ENCODE measurements at places on chromosomes 1 and 21.

DNA sequence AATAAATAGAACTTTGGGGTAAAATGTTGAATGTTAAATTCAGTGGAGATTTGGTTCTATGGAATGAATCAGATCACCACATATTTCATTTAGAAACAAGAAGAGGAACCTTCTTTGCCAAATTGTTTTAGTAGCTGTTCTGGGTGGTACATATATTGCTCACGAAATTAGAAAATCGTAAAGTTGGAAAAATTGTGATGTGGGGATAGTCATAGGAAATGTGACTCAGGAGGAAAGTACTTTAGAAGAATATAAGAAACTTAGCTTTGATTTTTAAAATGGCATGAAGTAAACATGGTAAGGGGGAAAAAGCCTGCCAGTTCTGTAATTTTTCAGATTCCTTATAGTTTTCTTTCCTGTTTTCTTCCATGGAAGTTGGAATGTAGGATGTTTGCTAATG is 27.4 kb downstream of the RRP15 start:
- no peak for DNase-seq

DNA sequence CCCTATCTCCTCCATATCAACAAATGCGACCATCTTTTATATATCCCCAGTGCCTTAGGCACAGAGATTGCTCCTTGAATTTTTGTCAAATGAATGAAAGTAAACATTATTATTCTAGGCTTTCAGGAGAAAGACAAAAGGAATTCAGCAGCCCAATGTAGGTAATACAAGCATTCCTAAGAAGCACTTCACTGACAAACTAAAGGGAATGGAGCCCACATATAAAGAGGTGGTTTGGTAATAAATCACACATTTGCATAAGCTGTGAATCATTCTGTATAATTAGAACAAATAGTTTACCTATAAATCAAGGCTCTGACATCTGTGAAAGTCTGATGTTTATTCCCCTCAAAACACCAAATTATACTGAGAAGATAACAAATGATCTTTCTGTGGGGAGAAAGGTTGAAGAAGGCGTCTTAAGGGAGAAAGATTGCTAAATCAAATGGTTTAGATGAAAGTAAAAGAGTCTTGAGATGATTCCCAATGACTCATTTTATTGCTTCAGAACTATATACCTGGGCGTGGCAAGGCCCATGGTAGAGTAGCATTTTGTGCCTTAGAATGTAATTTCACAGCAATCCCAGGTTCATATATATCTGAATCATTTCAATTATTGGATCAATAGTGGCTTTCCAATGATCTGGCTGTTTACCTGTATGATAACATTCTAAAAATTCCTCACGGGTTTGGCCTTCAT is 558.1 kb downstream of the AGBL4 start:
- DNase-seq = no peak

DNA sequence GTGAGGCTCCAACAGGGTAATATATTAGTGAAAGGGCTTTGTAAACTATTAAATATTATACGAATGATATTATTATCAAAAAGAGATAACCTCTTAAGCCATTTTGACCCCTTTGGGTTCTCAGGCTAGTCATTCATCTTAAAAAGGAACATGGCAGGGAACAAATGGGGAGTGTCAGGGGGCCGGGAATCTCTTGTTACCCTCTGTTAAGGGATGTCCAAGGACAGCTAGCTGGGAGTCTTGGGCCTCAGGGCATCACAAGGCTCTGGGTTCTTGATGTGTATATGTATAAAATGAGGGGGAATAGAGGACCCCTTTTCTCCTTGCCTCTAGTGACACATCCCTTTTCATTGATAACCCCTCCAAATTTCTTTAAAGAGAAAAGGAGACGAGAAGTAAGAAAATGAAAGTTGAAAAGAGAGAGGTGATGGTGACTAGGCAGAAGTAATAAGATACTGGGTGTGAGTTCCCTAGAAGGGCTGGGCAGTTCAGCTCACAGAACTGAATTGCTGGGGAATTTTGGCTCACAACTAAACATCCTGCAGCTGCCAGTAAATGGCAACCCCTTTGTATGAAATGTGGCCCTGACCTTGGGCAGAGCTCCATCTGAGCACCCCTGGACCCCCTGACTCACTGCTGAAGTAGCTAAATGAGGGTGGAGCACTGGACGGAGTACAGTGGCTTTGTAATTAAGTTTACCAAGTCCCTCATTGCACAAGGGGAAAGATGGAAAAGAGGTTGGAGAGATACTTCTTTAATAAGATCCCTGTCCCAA is 20.0 kb upstream of the ZNF326 start:
- DNase-seq = peak; percentile 70

DNA sequence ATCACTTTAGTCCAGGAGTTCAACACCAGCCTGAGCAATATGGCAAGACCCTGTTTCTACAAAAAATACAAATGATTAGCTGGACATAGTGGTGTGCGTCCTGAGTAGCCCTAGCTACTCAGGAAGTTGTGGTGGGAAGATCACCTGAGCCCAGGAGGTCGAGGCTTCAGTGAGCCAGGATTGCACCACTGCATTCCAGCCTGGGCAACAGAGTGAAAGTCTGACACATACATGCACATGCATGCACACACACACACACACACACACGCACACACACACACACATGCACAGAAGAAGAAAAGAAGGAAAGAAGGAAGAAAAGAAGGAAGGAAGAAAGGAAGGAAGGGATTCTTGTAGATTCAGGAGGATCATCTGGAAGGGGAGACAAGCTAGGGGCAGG is 104.4 kb upstream of the USP25 start:
- DNase-seq = no peak

GRCh38 chr1:9181990-9182783 is 52.4 kb upstream of the H6PD start:
- no peak for DNase-seq

DNA sequence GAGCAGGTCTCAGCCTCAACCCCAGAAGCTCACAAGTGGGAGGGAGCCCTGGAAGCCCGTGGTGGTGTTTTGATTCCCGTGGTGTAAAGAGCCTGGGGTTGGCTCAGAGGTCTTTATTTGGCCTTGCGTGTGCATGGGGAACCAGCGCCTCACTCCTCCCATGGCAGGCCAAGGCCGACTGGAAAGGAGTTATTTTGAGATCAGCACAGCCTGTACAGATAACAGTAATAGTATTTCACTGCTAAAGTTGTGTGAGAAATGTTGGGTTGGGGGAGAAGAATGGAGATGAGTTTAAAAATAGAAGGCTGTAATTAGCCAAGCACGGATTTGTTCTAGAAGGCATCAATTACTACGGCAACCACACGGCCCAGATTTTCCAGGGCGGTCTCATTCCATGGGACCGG is 186.5 kb downstream of the DYRK1A start:
- no peak for DNase-seq

DNA sequence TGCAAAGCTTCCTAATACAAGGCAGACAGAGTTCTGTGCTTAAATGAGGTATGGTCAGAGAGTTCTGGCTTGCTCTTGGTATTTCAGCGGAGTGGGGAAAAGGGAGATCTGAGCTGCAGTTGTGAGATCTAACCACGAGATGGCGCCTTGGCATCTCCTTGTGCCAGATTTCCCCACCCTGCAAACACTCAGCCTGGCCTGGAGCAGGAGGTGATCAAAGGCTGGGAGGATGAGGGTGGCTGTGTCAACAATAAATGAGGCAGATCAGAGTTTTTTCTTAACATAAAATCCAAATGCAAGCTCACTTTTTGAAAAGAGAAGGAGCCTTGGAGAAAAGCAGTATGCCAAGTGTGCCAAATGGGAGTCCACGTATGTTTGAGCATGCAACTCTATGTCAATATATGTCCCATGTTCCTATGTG is 4.1 kb upstream of the TFAP2E start:
- no peak for DNase-seq

GRCh38 chr1:242454262-242455051 is 70.0 kb downstream of the PLD5 start:
- peak; percentile 3 for DNase-seq

DNA sequence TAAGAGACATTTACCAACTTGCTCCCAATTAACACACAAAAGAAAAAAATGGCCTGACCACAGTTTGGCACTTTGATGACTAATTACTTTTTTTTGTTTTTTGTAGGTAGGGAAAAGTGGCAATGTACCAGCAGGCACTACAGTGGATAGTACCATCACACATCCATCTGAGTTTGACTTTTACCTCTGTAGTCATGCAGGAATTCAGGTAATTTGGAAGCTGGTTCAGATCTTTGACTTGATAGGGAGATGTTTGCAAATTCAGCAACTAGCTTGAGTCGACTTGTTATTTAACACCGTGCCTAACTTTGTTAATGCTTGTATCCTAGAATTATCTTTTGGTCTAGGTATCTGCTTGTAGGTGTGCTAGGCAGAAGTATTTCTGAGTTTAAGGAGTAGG is 33.0 kb upstream of the AGO1 start:
- DNase-seq = no peak

DNA sequence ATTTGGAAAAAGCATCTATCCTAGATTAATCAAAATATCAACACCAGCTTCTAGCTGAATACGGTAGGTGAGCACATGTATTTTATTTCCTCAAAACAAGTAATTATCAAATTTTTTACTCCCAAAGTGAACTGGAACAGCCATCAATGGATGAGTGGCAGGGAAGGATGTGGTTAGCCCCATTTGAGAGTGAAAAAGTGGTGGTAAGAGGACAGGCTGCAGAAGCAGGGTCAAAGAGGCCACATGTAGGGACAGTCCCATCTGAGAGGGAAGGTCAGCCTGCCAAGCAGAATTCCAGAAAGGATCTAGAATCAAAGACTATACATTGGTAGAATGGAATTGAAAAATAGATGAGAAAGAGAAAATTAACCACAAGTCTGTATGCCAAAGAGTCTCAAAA is 163.8 kb downstream of the SMYD3 start:
- no peak for DNase-seq

- DNase-seq = no peak
These were observed 136.8 kb upstream of the RUNX3 start for GRCh38 chr1:25066731-25067517.

- DNase-seq = no peak
These were observed 121.8 kb downstream of the PLA2G4A start for GRCh38 chr1:186950547-186950946.

GRCh38 chr1:184822267-184822666 is 67.6 kb upstream of the EDEM3 start:
- no peak for DNase-seq

GRCh38 chr1:15696956-15697521 is 12.9 kb downstream of the PLEKHM2 start:
- DNase-seq = no peak

DNA sequence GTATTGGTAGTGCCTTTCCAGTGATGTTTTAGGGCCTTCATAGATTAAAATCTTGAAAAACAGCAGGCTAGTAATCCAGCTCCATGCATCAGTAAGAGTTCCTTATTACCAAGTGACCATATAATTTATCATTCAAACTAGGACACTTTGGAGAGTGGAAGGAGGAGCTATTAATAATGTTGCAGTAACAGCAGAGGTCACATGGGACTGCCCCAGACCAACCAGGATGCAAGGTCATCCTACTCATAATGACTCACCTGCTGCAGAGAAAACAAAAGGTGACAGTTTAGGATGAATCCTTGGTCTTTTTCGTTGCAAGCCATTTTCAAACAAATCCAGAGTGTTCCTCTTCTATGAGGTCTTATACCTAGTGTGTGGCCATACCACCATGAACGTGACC is 187.4 kb downstream of the NUF2 start:
- DNase-seq = no peak

- DNase-seq = no peak
These were observed 22.3 kb upstream of the ABCA4 start for GRCh38 chr1:94143173-94143808.

GRCh38 chr1:58649555-58649954 is 50.3 kb downstream of the MYSM1 start:
- DNase-seq = no peak

- DNase-seq = peak; percentile 83
These were observed 16.4 kb downstream of the ARHGEF2 start for GRCh38 chr1:155961937-155962336.

DNA sequence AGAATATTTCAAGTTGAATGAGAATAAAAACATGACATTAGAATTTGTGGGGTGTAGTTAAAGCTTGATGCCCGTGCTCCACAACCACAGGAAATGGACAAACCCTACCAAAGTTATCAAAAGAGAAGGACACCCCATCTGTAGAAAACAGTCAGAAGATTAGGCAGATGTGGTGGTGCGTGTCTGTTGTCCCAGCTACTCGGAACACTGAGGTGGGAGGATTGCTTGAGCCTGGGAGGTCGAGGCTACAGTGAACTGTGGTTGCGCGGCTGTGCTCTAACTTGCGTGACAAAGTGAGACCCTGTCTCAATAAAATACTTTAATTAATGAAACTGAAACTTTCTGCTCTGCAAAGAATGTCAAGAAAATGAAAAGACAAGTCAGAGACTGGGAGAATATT is 1.5 kb upstream of the SPATC1L start:
- no peak for DNase-seq

DNA sequence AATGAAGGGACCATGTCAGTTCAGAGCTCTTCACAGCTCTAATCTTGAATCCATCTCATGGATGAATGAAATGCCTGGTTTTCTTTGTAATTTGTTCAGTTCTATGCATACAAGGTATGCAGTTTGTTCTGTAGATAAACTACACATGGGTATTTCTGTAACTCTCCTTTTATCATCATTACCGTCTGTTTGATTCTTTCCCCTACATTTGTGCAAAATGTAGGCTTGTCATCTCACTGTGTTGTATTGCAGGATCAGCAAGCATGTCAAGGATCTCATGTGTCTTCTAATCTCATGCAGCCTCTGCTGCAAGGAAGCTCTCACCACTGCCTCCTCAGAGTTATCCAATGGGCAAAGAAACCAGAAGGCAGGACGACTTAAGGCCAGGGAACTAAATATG is 79.3 kb downstream of the OLFML2B start:
- DNase-seq = no peak

GRCh38 chr1:187987236-187987776 is 1158.6 kb downstream of the PLA2G4A start:
- no peak for DNase-seq

DNA sequence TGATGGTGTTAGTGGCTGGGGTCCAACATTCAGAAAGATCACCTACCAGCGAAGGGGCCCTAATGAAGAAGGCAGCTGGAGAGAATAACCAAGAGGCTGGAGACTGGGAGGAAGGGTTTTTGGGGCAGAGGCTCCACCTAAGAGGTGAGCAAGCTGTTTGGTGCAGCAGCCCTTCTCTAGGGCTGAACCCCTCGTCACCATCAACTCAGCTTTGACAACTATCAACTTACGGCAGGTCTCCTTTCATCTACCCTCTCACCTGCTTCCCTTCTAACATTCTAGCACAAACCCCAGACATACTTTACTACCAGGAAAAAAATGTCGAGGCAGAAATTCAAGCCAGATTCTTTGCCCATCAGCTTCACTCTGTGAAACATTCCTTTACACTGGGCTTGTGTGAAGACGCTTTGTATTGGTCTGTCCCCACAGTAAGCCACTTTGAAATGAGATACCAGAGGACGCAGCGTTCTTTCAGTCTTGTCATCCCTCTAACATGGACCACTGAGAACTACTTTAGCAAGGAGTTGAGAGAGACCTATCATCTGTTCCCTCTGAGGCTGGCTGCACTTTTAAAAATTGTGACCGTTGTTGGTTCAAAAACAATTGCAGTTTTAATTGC is 84.6 kb downstream of the RAVER2 start:
- DNase-seq = no peak
